ENCODE measurements at places on chromosomes 4 and X. TPM values are rescaled to one million over a fixed set of nuclear protein-coding genes. Genes with fewer than 3 reads are reported as not detected.

AVPR2 gene
- total RNA-seq, result 0.35 TPM

SPOCK3 gene
- total RNA-seq, result 3.8 TPM

- DNase-seq, result peak; percentile 27
Measured at GRCh38 chr4:151276787-151277562, at the start of gene PRSS48. Gene PRSS48, plus strand, starts transcription at chr4:151277161. Its CDS starts 12 bp downstream, at chr4:151277173.

DNA sequence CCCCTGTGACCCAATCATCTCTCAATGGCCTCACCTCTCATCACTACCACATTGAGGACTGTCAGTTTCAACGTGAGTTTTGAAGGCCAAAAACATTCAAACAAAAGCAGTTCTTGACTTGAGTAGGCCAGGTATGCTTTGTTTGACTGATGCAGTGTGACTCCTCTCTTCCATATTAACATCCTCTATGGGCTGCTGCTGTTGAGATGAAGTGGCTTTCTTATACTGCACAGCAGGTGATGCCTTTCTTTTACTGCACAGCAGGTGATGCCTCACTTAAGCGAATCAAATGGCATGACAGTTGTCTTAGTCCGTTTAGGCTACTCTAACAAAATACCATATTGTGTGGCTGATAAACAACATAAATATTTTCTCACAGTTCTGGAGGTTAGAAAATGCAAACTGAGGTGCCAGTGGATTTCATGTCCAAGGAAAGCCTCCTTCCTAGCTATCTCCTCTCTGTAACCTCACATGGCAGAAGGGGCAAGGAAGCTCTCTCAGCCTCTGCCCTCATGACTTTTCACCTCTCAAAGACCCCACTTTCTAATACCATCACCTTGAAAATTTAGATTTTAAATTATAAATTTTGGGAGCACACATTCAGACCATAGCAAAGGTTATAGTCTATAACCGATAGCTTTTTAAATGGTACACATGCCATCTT, 2267.9 kb upstream of the AGA start:
- DNase-seq, result no peak
